ENCODE measurements at places on chromosomes 5 and 9.
A peak's percentile ranks its signal among the peaks of the same experiment; 100 is the strongest.

DNA sequence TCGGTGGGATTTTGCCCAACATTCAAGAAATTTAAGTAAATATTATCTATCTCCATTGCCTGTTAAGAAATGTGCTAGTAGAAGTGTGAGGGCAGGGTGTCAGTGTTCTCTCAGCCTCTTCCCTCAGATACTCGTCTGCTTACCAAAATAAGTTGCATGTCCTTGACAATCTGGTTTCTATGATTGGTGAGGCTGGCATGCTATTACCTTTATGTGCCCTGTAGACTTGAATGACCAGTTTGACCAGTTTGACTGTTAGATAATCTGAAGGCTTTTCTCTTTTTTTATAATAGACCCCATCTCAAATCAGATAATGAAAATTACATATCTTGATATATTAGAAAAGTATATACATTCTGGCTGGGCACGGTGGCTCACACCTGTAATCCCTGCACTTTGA, 348 bp downstream of the CATSPER3 start:
- peak; percentile 28 for DNase-seq

GRCh38 chr5:154491941-154492340, 13.9 kb upstream of the HAND1 start:
- DNase-seq, result no peak

GRCh38 chr5:124580512-124580911, 165.9 kb downstream of the ZNF608 start:
- no peak for DNase-seq

DNA sequence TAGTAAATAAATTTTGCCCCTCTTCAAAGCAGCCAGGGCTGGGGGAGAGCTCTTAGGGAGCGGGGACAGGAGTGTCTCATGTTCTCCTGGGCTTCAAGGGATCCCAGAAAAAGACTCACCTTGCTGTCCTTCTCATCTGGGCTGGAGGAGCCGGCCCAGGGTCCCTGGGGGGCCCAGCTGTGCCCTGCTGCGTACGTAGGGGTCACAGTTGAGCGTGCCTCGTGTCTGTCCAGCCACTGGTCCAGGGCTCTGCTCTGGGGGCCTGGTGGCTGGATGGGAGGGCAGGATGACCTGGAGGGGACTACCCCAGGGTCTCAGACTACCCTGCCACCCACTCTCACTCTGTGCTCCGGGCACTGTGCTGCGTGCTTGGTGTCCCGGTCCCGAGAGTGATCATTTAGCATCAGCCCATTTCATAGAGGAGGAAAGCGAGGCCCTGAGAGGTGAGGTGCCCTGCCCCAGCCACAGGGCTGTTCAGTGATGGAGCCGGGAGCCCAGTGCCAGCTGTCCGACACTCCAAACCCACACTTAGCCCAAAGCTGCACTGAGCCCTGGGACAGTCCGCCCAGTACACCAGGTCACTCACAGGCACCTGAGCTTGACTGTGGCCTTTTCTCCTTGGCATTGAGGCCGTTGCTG, 26.2 kb upstream of the TDRD7 start:
- DNase-seq, result no peak

GRCh38 chr9:5453004-5453403, 2.7 kb downstream of the CD274 start:
- DNase-seq, result no peak

DNA sequence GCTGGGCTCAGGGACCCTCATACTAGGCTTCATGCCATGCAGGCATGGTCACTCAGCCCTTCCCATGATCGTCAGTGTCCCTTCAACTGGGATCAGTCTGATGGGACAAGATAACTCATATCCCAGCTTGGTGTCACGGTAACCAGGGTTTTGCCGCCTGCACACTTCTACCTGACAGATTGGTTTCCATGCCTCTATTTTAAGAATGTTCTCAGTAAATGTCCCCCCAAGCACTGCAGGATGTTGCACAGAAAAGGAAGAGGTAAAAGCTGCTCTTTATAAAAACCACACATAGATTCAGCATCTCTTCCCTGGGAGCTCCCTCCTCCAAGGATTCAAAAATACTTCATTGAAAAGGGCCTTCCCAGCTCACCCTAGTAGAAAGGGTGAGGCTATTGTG, 56.1 kb downstream of the SLIT3 start:
- DNase-seq, result no peak
